Amygdala (tissue), 56 donors: ENCODE measurements at places on chromosomes 6 and 20.

GRCh38 chr6:119426619-119427018, 77.1 kb upstream of the MAN1A1 start:
- DNase-seq = no peak

- no peak for DNase-seq
Measured at GRCh38 chr20:33900521-33901131, 89.5 kb downstream of the CHMP4B start.

- no peak for DNase-seq
Measured at GRCh38 chr6:37777272-37777834, 42.2 kb upstream of the ZFAND3 start.

DNA sequence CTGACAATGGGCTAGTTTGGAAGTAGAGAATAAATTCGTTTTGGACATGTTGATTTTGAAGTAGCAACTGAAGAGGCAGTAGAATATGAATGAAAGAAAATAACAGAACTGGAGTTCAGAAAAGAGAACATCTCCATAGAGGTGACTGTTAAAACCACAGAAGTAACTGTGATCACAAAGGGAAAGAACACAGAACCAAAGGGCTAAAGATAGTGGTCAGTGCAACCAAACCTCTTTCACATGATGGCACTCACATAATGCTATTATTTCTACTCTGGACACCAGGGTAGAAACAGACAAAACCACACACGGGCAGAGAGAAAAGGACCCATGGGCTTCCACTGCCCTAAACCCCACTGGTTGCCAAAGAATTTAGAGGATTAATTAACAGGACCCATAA, 58.5 kb downstream of the CDK19 start:
- no peak for DNase-seq

DNA sequence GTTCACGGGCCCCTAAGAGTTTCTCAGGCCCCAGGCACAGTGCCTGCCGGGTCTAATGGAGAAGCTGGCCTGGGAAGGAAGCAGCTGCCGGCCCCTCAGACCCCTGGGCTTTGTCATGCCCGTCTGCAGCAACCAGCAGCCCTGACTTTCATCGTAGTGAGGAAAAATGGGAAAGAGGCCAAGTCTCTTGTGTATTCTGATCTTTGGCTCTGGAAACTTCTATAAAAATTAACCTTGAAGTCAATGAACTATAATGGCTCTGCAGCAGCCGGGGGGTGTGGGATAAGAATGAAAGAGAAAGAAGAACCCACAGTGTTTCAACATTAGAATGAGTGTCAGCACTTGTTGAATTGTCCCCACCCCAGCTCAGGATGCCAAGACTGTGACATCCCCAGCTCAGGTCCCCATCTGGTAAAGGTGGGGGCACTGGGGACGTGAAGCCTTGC, 12.9 kb downstream of the TGM2 start:
- no peak for DNase-seq

GRCh38 chr20:37394543-37395409, 48.8 kb downstream of the SRC start:
- DNase-seq = no peak

GRCh38 chr6:55713436-55713835, 134.4 kb upstream of the HMGCLL1 start:
- no peak for DNase-seq

DNA sequence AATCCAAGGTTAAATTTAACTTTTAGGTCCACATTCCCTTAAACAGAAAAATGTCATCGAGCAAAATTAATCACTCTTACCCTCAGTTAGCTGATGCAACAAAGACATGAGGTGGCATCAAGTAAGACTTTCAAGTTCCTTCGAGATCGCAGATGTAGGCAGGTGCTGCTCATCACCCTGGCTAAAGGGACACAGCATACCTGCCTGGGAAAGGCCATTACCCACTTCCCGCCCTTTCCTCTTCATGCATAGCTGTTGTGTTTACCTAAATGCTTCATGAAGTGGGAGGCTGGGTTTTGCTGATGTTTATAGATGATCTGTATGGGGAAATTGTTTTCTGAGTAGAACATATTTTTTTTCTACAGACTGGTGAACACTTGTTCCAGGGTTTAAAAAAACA, 67.7 kb downstream of the GFRA4 start:
- no peak for DNase-seq

- DNase-seq = no peak
Measured at GRCh38 chr6:112773187-112773586, 426.1 kb downstream of the RFPL4B start.

- DNase-seq = no peak
Measured at GRCh38 chr6:23977706-23978105, 148.3 kb upstream of the NRSN1 start.

- DNase-seq = no peak
Measured at GRCh38 chr6:53369876-53370515, 21.2 kb upstream of the ELOVL5 start.

- no peak for DNase-seq
Measured at GRCh38 chr6:13635948-13636658, 21.0 kb downstream of the NOL7 start.

DNA sequence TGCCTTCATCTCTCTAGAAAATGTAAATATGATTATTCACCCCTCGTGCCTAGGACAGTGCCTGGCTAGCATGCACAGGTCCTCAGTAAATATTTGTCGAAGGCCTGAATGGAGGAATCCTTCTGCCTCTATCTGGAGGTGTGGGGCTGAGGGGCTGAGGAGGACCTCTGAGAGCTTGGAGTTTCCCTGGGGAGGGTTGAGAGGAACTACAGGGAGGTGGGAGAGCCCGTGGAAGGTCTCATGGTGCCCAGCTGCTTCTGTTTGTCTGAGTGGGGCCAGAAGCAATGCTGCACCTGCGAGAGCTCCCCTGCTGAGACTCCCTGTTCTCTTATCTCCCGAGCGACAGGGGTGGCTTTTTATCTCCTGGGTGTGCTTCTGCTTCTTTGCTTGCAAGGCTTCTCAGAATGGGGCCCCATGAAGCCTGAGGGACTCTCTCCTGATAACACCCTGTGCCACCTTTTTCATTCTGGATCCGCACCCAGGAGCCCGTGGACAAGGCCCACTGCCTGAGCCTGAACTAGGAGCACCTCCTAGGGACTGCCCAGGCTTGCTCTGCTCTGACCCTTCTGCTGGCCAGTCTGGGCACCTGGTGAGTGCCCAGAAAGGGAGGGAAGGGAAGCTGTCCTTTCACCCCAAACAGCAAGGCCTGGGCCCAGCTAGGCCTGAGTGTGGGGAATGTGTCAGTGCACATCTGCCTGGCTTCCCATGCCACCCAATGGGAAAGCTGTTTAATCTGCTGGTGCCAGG, 2.4 kb downstream of the SLC29A1 start:
- DNase-seq = no peak

GRCh38 chr20:8155812-8156211, 23.7 kb downstream of the PLCB1 start:
- DNase-seq = no peak

GRCh38 chr6:104955491-104955890, 1.4 kb upstream of the LIN28B start:
- DNase-seq = no peak
